Cardiac muscle cell (in vitro differentiated cells and primary cell): ENCODE measurements at places on chromosomes 5 and 9.

- no peak for DNase-seq
Measured at GRCh38 chr9:126335837-126336735, 9.5 kb downstream of the MVB12B start.

- DNase-seq = peak; percentile 88
Measured at GRCh38 chr9:113454914-113455761, 8.4 kb upstream of the RGS3 start.

- DNase-seq = no peak
Measured at GRCh38 chr5:144370273-144370672, 199.6 kb downstream of the KCTD16 start.

GRCh38 chr5:74895906-74896305 is 29.7 kb upstream of the FAM169A start:
- DNase-seq = no peak

DNA sequence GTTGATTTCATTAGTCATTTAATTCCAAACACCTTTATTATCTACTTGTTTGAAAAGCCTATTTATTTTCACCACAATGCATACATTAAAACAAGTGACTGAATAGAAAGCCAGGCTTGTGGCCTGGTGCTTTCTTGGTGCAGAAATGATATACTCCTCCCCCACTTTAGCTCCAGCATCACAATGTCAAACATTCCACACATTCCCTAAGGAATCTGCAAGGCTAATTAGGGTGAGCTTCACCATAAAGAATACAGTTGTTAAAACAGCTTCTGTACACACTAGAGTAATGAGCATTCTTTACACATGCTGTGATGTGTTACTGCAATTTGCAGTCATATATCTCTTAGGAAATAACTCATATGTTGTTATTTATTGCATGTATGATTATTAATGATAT is 705.7 kb downstream of the CETN3 start:
- DNase-seq = peak; percentile 23

DNA sequence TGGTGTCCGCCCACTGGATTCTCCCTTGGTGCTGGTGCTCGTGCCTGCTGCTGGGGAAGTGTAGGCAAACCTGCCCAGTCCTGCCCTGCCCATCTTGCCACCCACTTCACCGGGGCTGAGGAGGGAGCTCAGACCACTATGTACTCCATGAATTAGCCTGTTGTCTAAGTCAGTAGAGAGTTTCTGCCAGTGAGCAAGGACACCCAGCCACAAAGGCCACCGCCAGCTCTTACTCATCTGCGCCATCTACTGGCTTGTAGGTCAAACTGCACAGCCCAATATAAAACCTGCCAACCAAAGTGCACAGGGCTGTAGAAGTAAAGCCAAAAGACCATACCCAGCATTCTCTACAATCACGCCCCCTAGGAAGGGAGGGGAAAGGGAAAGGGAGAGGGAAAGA is 102.3 kb downstream of the GLIS3 start:
- DNase-seq = peak; percentile 14

- no peak for DNase-seq
Measured at GRCh38 chr5:139670369-139671095, 22.4 kb downstream of the CXXC5 start.
